ENCODE measurements at places on chromosomes 5 and 9.
A peak's percentile ranks its signal among the peaks of the same experiment; 100 is the strongest.

- DNase-seq = no peak
Observed at GRCh38 chr5:31617867-31618266, 21.1 kb upstream of the PDZD2 start.

DNA sequence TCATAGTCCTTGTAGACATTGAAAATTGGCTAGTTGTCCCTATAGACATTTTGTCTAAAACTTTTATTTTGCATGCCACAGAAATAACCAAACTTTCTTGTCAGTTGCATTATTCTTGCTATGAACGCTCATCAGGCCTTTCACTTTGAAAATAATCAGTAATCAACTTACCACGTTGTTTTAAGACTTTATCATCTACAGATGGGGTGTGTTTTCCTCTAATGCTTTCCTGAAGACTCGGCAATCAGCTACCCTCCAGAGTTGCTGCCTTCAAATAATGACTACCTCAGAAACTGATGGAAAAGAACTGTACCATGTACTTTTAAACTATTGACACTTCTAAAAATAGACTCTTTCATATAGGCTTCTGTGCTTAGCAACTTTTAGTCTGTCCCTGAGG is 33.5 kb upstream of the HSPB3 start:
- DNase-seq = no peak

DNA sequence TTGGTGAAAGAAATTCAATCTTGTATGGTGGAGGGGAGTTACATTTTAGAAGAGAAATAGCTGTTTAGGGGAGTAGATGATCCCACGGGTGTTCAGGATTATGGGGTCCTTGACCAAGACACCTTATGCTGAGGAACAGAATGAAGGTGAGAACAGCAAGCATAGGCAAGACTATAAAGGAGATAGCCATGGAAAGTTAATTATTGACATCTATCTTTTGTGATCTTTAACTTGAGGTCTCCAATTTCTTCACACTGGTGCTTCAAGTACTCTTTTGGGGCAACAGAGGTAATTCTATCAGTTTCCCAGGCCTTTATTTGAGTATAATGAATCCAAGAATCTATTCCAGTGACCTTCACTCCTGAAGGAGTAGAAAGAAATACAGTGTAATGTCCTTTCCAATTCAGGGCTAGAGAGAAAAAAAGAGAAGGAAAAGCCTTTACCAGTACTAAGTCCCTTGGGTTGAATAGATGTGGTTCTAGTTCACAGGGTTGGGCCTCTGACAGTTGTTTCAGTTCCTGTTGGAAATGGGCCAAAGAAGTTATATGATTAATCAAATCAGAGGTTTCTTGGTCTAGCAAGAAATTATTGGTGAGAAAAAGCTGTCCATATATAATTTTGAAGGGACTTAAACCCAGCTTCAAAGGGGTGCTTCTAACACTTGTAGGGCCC is 2104.1 kb upstream of the ACO1 start:
- DNase-seq = no peak

- DNase-seq = no peak
Observed at GRCh38 chr9:34592895-34593601, 3.5 kb upstream of the CNTFR start.

- no peak for DNase-seq
Observed at GRCh38 chr5:149320791-149321330, 24.4 kb upstream of the GRPEL2 start.

DNA sequence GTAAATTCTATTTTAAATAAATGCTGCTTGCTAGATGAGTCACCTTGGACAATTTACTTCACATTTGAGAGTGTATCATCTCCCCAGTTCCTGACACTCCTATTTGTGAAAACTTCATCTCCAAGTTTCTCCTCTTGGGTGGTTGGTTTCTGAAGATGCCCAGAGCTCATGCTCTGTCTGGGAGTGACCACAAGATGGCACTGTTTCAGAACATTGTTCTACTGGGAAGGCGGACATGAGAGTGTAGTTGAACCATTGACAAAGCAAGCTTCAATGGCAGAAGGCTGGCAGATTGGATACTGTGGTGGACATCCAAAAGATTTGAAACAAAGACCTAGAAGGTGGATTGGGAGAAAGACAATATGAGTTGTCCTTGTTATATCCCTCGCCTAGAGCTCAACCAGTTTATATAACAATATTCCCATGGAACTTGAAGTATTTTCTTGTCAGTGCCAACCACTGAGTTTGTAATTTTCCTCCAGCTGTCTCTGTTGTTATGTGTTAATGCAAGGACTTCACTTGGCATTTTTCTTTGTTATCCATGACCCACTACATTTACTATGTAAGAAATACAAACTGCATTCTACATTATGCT is 234.3 kb upstream of the ANKH start:
- peak; percentile 36 for DNase-seq

Data from activated T-cell treated with anti-CD3 and anti-CD28 coated beads, Interleukin-2, amount 50 U/mL, for 48 hours (primary cell).